ENCODE measurements at places on chromosomes 2 and 18. TPM values are rescaled to one million over a fixed set of nuclear protein-coding genes. Genes with fewer than 3 reads are reported as not detected.

FAM237A gene
- not detected for total RNA-seq

DNA sequence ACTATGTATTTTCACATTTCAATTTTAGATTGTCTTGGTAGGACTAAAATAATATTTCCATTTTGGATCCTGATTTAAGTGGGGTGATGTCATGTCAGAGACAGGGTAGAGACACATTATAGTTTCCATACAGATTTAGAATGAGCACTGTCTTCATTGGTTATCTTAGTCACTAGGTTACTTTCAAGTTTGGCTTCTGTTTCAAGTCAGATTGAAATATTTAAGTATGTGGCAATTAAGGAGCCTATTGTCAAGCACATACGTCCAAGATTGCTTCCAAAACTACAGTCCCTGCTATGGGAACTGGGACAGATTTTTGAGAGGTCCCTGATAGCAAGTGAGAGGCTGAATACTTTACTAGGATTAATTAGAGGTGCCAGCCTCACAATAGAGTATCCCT, 89.2 kb upstream of the FAM117B start:
- DNase-seq, result no peak

MYCN gene
- 8.5 TPM for total RNA-seq

DES gene
- 0.10 TPM for total RNA-seq

All from endothelial cell (in vitro differentiated cells).